ENCODE measurements at places on chromosomes 7 and 10. TPM values are rescaled to one million over a fixed set of nuclear protein-coding genes. Genes with fewer than 3 reads are reported as not detected.

The VWC2 gene
- 0.16 TPM for total RNA-seq

The IGF2BP3 gene
- 0.59 TPM for total RNA-seq

- no peak for DNase-seq
These were observed 24.2 kb downstream of the DDC start for GRCh38 chr7:50540785-50541579.

DNA sequence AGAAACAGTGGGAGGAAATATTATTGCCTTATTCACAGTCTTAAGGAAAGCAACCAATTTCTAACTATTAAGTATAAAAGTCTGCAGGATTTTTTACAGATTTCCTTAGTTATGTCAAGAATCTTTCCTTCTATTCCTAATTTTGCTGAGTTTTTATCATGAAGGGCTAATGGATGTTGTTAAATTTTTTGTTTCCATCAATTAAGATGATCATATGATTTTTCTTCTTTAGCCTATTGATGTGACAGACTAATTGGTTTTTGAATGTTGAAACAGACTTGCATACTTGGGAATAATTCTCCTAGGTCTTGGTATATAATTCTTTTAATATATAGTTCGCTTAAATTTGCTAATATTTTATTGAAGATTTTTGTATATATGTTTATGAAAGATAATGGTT is 569.1 kb upstream of the KCND2 start:
- no peak for DNase-seq

DNA sequence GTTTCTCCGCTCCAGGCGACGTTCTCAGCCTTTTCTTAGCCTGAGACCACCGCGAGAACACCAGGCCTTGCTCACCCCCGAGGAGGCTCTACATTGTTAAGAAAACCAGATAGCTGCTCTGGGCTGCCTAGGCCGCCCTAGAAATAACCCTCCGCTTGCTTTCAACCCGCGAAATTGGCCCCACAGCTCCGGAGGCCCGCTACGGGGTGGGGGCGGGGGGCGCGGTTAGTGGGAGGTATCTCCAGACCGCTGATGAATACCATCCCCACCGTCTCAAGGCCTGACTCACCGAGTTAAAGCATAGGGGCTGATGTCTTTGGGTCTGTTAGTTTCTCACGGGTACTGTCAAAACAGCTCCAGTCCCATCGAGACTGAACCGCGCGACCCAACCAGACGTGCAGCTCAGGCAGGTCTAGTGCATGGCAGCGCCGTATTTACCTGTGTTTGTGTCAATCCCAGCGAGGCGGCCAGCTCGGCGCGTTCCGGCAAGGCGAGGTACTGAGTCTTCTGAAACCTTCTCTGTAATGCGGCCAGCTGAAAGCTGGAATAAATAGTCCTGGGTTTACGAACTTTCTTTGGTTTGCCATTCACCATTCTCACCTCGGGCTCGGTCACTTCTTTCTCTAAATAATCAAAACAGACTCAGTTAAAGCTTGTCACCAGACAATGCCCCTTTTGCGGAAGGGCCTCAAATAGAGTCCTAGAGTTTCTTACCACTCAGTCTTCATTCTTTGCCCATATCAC is 2.7 kb downstream of the DLX5 start:
- no peak for DNase-seq

The RPS24 gene
- 3,927 TPM for total RNA-seq

DNA sequence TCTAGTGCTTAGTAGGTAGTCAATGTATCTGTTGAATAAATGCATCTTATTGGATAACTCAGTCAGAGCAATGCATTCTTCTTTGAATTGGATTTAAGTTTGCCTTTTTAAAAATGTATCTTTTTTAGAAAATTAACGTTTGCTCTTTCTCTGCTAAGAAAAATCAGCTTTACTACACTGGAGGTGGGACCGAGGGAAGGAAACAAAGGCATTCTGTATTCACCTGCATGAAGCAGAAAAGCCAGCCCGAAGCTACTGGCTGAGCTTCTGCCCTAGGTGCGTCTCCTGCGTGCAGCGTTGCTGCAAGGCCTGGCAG is 22.2 kb upstream of the ITGB1 start:
- no peak for DNase-seq

GRCh38 chr10:83607959-83608745 is 531.2 kb upstream of the GHITM start:
- DNase-seq = no peak

The JMJD1C gene
- total RNA-seq = 327 TPM

DNA sequence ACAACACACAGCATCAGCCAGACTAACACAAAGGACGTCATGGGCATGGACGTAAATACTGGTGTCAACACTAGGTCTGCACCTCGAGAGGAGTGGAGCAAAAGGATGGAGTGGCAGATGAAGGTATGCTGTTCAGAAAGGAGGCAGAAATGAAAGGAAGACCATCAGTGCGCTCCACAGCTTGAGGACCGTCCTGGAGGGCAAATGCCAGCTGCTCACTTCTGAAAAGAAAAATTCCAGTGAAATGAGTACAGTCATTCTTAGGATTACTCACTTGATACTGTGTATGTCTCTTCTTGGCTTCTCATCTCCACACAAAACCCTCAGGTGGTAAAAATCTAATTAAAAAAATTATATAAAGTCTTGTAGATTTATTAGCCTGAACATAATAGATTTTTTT is 44.8 kb downstream of the EGFR start:
- no peak for DNase-seq

DNA sequence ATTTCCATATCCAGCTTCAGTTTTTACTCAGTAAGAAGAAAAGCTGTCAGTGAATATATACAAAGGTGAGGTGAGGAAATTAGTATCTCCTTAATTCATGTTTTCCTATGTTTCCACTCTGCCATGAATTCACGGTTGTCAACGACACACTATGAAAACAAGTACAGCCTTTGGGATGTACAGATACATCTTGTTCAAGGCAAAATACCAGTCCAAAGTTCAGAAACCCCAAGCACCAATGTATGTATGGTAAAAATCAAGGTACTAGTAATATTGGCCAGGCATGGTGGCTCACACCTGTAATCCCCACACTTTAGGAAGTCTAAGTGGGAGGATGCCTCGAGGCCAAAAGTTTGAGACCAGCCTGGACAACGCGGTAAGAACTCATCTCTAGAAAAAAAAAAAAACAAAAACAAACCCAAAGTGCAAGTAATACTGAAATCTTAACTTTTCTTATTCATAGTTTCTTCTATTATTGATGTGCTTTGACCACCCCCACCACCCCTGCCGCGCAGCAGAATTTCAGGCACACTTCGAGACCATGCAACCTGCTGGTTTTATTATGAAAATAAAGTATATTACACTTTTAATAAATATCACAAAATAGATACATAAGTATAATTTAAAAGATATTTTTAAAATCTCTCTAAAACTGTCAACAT is 3.5 kb downstream of the ESYT2 start:
- DNase-seq = no peak

DNA sequence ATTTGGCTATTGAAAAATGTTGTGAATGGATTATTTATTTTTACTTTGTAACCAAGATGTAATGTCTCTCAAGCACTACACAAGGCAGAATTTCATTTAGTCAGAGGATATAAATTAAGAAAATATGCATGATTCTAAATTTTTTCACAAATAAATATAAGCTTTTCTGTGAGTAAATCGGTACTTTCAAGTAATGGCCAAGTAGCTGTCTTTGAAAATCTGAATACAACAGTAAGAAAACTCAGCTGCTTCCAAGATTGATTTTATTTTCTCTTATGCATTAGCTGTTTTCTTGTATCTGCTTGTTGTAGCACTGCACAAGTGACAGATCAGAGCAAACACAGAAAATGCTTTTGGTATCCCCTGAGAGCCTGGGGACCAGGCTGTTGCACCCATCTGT is 998.5 kb upstream of the GHITM start:
- DNase-seq = no peak

GRCh38 chr10:83849150-83849549 is 290.2 kb upstream of the GHITM start:
- no peak for DNase-seq

DNA sequence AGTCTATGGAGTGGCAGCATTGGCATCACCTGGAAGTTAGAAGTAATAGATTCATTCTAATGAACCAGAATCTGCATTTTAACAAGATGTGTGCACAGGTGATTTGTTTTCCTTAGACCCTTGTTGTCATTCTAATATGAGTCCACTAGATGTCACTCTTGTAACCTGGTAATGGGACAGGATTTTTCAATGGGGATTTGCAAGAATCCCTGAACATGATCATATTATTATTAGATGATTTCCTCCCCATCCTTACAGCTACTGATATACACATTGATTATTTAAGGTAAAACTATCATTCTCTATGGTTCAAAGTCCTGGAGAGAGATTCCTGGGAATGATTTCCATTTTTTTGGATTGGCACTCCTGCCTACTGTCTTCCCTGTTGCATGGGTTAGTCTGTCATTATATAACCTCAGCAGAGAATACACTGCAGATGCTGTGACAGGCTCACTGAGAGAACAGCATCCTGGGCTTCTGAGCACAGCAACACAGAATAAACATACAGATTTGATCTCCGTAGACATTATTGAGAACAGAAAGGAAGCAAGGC is 194.9 kb downstream of the SUGCT start:
- DNase-seq = no peak

The GNA12 gene
- 31.4 TPM for total RNA-seq

DNA sequence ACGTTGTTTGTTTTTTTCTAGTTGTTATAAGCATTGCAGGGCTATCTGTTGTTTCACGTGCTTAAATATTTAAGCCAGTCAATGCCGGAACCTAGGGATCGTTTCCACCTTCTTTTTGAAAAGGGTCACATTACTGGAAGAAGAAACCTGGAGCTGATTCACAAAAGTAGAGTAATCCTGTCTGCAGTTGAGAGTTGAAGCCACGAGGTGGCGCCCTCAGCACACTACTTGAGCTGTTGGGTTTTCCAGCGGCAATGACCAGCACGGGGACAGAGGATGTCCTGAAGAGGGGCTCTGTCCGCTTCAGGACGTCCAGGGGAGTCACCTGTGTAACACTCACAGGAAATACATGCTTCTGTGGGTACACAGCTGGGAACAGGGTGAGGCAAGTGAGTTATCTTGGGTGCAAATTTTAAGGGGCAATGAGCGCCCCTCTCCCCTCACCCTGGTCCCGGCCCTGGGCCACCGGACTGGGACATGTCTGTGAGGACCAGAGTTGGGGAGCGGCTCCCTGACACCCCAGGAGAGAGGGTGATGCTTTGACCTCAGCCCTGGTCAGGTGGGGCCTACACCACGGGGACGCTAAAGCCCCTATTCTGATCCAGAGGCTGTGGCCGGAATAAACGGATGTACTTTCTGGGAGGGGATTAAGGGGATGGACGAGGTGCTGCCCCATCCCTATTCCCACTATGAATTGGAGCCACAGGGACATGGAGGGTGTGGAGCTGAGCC is 26.3 kb upstream of the WDFY4 start:
- peak; percentile 47 for DNase-seq

GRCh38 chr7:44463169-44463808 is 27.2 kb downstream of the NUDCD3 start:
- no peak for DNase-seq

The MXI1 gene
- total RNA-seq = 79.5 TPM

The ANKRD1 gene
- total RNA-seq = not detected

- DNase-seq = no peak
These were observed 7.5 kb upstream of the ZKSCAN1 start for GRCh38 chr7:100007887-100008286.

GRCh38 chr10:19707376-19707775 is 108.9 kb upstream of the PLXDC2 start:
- no peak for DNase-seq

- DNase-seq = no peak
These were observed 177.9 kb downstream of the CHN2 start for GRCh38 chr7:29372351-29373090.

DNA sequence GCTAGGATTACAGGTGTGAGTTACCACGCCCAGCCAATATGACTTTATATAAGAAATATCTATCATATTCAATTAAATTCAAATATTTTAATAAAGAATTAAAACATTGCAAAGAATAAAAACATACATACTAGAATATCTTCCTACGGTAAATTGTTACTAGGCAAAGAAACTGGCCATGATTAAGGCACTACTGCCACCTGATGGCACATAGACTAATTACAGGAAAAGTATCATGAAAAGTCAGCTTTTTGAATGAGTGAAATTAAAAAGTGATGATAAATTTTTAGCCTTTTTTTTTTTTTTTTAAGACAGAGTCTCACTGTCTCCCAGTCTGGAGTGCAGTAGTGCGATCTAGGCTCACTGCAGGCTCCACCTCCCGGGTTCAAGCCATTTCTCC is 30.9 kb downstream of the MRPS33 start:
- DNase-seq = no peak

The SMO gene
- total RNA-seq = 6.2 TPM

DNA sequence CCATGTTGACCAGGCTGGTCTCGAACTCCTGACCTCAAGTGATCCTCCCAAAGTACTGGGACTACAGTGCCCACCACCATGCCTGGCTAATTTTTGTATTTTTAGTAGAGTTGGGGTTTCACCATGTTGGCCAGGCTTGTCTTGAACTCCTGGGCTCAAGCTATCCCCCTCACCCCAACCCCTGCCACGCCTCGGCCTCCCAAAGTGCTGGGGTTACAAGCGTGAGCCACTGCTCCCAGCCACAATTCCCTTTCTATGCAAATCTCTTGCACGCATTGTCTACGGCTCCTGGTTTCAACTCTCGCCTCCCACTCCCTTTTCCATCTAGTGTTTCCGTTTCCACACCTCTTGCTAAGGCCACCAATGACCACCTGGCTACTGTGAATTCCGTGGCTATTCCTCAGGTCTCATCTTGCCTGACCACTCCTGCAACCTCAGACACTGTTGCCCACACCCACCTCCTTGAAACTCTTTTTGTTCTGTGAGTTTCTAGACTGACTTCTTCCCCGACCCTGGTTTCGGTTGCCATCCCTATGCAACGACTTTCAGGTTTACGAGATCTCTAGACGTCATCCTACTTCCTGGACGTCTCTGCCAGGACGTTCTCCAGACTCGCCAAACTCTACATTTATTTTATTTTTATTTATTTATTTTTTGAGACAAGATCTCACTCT is 3.4 kb downstream of the CLDN3 start:
- DNase-seq = no peak

DNA sequence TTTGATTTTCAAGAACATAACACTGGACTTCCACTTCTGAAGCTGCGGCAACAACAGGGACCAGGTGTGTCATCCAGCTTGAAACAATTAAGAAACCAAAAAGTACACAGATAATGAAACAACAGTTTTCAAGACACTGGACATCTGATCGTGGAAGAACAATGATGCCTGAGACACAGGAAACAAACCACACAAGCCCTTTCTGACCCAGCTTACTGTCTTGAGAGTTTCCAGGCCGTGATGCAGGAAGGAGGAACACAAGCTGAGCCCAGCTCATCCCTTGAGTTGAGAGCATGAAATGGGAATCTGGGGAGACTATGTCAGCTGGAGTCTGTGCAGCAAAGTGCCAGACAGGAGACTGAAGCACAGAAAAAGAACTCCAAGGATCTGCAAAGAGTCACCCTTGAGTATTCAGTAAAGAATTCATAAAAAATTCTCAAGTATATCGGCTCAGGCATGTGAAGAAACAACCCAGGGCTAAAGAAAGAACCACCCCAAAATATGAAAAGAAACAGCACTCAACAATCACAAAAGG is 91.6 kb downstream of the RNF32 start:
- no peak for DNase-seq

- no peak for DNase-seq
These were observed 547.7 kb downstream of the TNS3 start for GRCh38 chr7:47034180-47034579.
